Neural cell (in vitro differentiated cells): ENCODE measurements at places on chromosomes 2 and 18. TPM values are rescaled to one million over a fixed set of nuclear protein-coding genes. Genes with fewer than 3 reads are reported as not detected.

Gene PJVK
- polyA plus RNA-seq, result 3.6 and 5.5 TPM in 2 replicates

Gene NT5C1B
- polyA plus RNA-seq, result not detected in 2 replicates

Gene FBLN7
- 0.50 TPM in 1 of 2 replicates, not detected in the other for polyA plus RNA-seq

Gene SERPINB4
- polyA plus RNA-seq, result not detected in 2 replicates

Gene TFCP2L1
- 0.04 TPM in 1 of 2 replicates, not detected in the other for polyA plus RNA-seq

Gene ADGRF3
- 0.12 and 0.42 TPM in 2 replicates for polyA plus RNA-seq

Gene AGXT
- polyA plus RNA-seq, result not detected in 2 replicates

Gene SLC4A5
- polyA plus RNA-seq, result 3.2 and 3.9 TPM in 2 replicates

Gene MERTK
- polyA plus RNA-seq, result 0.16 and 0.53 TPM in 2 replicates

Gene EDAR
- not detected in 2 replicates for polyA plus RNA-seq

Gene LIMS3
- 2.2 and 2.7 TPM in 2 replicates for polyA plus RNA-seq
